ENCODE measurements at places on chromosomes 1 and 21.

DNA sequence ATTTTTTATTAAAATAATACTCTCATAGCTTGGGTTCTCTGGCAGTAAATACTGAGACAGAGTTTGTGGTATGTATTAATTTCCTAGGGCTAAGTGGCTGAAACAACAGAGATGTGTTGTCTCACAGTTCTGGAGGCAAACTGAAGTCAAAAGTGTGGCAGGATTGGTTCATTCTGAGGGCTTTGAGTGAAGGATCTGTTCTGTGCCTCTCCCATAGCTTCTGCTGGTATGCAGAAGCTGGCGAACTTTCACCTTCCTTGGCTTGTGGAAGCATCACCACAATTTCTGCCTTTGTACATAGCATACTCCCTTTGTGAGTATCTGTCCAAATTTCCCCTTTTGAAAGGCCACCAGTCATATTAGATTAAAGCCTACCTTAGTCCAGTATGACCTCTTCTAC lies 21.0 kb downstream of the RNPC3 start:
- no peak for DNase-seq

- peak; percentile 29 for DNase-seq
Measured at GRCh38 chr1:53957194-53957818, 11.2 kb downstream of the LRRC42 start.

DNA sequence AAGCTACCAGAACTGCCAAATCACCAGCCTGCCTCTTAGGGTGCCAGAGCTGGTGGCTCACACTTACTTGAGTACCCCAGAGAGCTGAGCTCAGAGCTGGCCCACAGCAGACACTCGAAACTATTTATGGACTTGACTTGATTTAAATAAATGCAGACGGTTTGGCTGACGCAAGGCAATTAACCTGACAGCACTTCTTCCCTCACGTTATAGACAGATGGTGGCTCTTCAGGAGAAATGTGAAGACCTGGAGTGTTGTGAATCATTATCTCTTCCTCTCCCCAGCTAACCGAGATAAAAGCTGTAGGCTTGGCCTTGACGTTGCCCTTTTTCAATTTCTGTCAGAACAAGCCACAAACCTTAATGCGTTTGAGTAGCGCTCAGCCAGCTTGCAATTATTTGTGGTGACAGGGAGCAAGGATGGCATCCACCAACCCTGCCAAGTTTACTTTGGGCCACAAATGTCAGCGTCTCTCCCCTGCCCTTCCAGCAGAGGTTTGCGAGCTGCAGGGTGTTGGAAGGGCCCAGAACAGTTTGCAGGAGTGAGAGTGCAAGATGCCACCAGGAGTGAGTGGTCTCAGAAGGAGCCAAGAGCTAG lies 34.0 kb upstream of the BCAR3 start:
- DNase-seq, result no peak

DNA sequence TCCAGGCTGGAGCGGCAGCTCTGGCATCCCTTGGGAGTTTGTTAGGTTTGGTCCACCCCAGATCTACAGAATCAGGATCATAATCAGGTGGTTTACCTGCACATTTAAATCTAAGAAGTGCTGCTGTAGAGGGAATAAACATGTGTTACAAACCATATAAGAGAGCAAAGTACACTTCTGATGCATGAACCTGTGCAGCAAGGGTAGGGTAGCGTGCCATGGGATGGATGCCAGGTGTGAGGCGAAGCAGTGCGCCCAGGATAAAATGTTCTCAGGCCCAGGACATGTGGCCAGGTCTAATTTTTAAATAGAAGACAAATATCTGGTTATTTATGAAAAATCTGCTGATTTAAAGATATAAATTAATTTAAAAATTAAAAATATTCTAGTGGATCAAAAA lies 308.8 kb upstream of the USP24 start:
- DNase-seq, result no peak

DNA sequence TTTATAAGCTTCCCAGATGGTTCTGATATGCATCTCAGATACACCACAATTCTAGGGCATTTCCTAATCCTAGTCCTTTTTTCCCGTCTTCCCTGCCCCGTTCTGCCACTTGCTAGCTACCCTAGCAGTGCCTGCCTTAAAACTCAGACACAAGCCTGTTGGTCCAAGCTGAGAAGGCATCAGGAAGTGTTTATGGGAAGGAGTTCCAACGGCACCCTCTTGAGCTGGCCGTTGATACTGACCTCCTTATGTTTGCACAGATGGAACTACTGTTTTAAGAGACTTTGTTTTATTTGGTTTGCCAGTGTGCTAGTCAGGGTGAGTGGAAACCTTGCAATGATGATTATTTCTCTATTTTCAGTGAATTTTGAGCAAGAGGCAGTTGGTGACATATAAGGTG lies 67.2 kb downstream of the UCK2 start:
- DNase-seq, result peak; percentile 61

- DNase-seq, result no peak
Measured at GRCh38 chr1:216064643-216065042, 358.6 kb downstream of the USH2A start.

- no peak for DNase-seq
Measured at GRCh38 chr1:183945428-183946319, 91.9 kb downstream of the COLGALT2 start.

GRCh38 chr1:244854166-244854565 lies 10.2 kb downstream of the HNRNPU start:
- DNase-seq, result no peak

GRCh38 chr1:4760088-4760487 lies 105.7 kb downstream of the AJAP1 start:
- DNase-seq, result no peak

- DNase-seq, result peak; percentile 2
Measured at GRCh38 chr1:100322436-100323211, 29.7 kb upstream of the CDC14A start.

DNA sequence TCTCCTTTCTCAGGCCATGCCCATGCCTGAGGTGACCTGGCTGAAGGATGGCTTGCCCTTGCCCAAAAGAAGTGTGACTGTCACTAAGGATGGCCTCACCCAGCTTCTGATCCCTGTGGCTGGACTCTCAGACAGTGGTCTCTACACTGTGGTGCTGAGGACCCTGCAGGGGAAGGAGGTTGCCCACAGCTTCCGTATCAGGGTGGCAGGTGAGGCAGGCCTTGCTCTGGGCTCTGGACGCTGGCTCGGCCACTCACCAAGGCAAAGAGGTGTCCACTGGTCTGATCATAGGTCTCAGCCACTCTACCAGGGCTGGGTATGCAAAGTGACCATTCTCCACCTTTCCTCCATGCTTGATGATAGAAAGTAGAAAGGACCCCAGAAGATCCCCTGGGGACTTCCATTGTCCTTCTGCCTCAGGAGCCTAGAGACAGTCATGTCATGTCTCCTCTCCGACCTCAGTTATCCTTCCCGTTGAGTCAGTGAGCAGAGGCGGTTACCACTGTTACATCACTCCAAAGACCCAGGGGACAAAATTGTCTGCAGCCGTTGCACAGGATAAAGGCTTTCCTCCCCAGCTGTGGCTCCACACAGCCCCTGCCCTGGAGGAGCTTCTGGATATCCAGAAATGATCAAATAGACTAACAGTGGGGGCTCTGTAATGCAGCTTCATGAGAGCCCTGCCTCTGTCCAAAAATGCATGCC lies 34.2 kb downstream of the IGFN1 start:
- DNase-seq, result no peak

- DNase-seq, result no peak
Measured at GRCh38 chr1:39995973-39996393, 41.0 kb downstream of the MFSD2A start.

GRCh38 chr1:109240158-109241152 lies 8.9 kb upstream of the CELSR2 start:
- DNase-seq, result peak; percentile 78

- no peak for DNase-seq
Measured at GRCh38 chr1:5296095-5296494, 641.7 kb downstream of the AJAP1 start.

GRCh38 chr1:65514041-65514440 lies 93.6 kb downstream of the LEPR start:
- no peak for DNase-seq

- no peak for DNase-seq
Measured at GRCh38 chr1:31372051-31372450, 825 bp downstream of the FABP3 start.

- DNase-seq, result no peak
Measured at GRCh38 chr1:16085522-16085921, 12.1 kb upstream of the FAM131C start.

Data from astrocyte of the spinal cord (primary cell).